CD8-positive, alpha-beta memory T cell (primary cell): ENCODE measurements at places on chromosomes 5 and 9. TPM values are rescaled to one million over a fixed set of nuclear protein-coding genes. Genes with fewer than 3 reads are reported as not detected.

PHYKPL gene
- total RNA-seq, result 61.1 TPM

HMMR gene
- 43.8 TPM for total RNA-seq

- DNase-seq, result no peak
These were observed 45.6 kb downstream of the AOPEP start for GRCh38 chr9:94772144-94772543.

GRCh38 chr5:171868236-171868635, 82.6 kb downstream of the SMIM23 start:
- no peak for DNase-seq

GRCh38 chr5:122493091-122494021, 181.3 kb downstream of the SNCAIP start:
- DNase-seq, result no peak

DNA sequence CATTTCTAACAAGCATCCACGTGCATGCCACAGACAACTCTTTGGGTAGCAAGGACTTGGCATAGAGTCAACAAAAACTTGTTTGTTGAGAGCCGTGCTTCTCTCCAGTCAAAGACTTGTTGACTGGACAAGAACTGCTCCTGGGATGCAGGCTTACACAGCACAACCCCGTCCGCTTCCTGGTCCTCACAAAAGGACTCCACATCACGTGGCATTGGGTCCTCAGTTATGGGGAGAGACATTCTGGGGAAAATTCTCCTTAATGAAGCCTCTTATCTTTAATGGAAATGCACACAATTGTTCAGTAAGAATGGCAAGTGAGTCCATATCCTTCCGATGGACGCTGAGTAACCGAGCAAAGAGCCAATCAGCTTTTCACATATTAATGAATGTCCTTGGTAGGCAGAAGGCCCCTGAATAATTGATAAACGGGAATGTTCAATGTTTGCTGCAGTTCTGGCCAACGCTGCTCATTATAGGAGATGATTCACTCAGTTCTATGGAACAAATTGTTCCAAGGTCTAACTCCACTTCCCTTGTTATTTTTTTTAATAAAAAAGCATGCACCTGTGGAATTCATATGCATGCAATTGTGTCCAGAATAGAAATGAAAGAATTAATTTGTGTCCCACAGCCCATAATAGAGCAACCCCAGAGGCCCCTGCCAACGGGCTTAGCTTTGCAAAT, 97.0 kb upstream of the ZNF366 start:
- DNase-seq, result no peak

DNA sequence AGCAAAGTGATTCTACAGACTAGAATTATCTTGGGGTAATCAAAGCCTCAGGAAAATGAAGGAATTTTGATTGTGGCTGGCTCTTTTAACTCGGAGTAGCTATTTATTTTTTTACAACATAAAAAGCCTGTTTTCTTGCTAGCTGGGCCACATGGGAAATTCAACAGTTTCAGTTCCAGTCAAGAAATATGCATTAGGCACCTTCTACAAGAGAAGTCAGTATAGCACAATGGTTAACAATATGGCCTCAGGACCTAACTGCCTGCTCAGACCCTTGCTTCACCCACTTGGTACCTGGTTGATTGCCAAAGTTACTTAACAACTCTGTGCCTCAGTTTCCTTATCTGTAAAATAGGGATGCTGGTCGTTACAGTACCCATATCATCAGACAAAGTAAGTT, 586.2 kb downstream of the ZNF608 start:
- no peak for DNase-seq

CKS2 gene
- 253 TPM for total RNA-seq

ADAMTS13 gene
- 1.1 TPM for total RNA-seq

C9orf152 gene
- not detected for total RNA-seq

- no peak for DNase-seq
These were observed 11.1 kb upstream of the LHFPL2 start for GRCh38 chr5:78659714-78660113.

FSTL4 gene
- total RNA-seq, result 0.33 TPM

DNA sequence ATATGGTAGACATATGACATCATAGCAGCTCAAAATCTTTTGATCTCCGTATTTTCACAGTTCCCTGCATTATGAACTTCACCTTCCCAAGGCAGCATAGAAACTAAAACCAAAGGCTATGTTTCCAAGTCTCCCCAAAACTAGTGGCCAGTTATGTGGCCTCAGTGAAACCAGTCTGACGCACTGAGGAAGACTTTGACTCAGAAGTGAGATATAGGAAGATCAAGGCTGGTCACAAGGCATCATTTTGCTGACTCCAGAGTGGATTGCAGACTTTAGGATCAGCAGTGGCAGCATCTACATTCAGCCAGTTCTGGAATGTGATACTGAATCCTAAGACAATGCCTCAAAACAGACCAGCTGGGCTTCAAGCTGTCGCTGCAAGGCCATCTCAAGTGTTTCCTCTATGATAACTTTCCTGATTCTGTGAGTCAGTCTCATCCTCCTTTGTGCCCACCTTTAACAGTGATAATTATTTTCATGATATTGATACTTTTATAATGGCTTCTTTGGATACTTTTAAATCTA, 34.4 kb upstream of the ELL2 start:
- DNase-seq, result no peak

TSSK1B gene
- not detected for total RNA-seq

GRCh38 chr9:113269355-113269754, 6.0 kb downstream of the CDC26 start:
- DNase-seq, result no peak

DNA sequence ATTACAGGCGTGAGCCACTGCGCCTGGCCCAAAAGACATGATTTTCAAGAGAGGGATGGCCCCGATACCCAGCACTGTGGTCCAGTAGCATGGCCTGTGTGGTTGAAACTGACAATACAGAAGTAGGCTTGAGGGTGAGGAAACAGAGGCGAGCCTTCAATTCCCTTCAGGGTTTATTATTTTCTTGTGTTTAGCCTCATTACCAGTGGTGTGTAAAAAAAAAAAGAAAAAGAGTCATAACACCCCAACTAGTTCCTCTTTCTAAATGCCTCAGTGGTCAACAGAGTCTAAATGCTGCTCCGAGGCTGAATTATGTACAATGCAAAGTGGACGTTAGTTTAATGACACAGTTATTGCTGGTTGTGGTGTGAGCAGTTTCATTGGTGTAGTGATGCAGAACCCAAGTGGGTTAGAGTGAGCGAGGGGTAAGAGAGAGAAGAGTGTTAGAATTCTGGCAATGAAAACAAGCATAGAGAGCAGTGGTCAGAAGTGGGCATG, 58.8 kb downstream of the SNX30 start:
- DNase-seq, result no peak

DNA sequence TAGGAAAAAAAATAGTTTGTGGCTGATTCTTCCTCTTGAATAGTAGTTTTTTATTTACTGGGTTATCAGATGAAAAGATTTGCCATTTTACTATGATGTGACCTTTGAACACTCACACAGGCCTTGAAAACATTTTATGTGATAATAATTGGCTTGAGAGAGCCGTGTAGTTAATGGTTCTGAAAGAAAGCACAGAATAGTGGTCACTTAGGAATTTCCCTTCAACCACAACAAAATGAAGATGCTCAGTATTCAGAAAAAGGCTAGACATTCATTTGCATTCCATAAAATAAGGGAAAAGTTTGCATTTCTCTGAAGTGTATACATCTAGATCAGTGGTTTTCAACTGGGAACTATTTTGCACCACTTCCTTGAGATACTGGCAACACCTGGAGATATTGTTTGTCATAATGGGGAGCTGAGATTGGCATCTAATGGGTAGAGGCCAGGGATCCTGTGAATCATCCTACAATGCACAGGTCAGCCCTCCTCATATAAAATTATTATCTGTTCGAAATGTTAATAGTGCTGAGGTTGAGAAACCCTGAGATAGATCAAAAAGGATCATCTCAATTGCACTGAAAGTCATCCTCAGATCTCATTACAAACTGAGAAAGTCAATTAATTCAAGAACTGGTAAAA, 446.4 kb upstream of the CCNG1 start:
- no peak for DNase-seq

DNA sequence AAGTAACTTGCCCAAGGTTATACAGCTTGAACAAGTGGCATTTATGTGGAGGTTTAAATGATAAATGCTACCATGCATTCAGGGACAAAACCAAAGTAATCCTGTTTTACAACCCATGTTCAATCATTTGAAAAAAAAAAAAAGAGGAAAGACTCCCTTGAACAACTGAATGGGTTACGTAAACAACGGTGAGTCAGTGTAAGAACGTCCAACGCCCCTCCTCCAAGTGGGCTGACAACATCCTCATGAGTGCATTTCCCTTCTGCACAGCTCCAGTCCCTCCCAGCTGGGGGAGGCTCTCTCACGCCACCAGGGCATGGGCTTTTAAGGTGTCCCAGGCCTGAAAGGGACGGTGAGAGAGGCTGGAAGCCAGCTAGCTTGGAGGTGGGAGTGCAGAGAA, 90.0 kb downstream of the PRRT1B start:
- DNase-seq, result peak; percentile 88

GRCh38 chr9:100714372-100715099, 136.7 kb downstream of the CAVIN4 start:
- no peak for DNase-seq

INIP gene
- 44.9 TPM for total RNA-seq

DNA sequence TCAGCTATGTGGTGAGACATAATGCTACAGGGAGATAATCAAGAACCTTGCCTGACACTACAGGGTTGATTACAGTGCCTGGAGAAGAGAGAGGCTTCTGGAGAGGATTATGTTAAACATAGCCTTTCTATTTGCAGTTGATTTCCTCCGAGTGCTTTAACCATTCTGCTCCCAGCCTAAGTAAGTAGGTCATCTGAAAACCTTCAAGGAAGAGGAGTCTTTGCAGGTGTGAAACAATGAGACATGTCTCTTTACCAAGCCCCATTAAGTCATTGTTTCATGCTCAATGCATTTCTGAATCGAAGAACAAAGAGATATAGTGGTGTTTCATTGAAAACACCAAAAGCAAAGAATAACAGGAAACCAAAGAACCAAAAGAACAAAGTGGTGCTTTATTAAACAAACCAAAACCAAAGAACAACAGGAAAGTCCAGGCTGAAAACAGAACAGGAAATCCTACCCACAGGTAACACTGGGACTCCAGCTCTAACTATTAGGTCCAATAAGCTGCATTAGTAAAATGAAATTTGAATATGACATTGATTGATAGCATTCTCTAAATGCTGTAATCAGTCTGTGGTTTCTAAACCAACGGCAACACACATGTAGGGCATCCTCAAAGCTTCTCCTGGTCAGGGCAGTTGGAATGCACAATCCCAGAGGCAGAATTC, 113.3 kb upstream of the SPATA31D4 start:
- no peak for DNase-seq

DNA sequence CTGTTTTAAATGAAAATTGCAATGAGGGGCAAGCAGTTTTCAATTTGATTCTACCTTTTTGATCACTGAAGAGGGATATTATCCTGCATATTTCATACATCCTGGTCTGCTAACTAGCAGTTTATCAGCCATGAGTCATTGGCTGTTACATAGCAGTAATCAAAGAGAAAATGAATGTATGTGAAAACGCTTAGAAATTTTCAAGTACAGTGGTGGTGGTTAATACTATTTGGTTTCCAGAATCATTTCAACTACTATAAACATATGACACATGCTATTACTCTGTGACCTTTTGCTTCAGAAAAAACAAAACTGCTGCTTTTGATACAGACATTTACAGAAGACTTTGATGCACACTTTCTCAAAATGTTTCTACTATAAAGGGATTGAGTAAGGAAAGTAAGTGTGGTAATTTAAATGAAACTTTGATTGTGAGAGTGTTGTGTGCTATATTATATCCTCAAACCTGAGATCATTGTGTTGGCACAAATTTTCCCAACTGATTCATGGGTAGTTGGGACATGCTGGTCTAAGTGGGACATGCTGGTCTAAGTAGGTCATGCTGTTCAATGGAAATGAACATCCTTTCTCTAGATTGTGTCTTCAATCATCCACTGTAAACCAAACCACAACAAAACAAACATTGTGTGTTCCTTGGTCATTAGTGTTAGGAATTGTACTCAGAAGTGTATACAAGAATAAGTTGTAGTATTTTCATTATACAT, 5.1 kb downstream of the RNF14 start:
- DNase-seq, result no peak

PRUNE2 gene
- total RNA-seq, result 0.53 TPM
